ENCODE measurements at places on chromosomes 6 and 20. TPM values are rescaled to one million over a fixed set of nuclear protein-coding genes. Genes with fewer than 3 reads are reported as not detected.

The CST5 gene
- total RNA-seq = not detected

The CD93 gene
- total RNA-seq = 441 TPM

The MUC22 gene
- not detected for total RNA-seq

The BCAS1 gene
- not detected for total RNA-seq

The PPDPF gene
- 19.9 TPM for total RNA-seq

The ARFGAP1 gene
- total RNA-seq = 70.8 TPM

The SYNDIG1 gene
- 0.17 TPM for total RNA-seq

The MICB gene
- total RNA-seq = 29.3 TPM

The FUT9 gene
- total RNA-seq = not detected

The PGC gene
- total RNA-seq = not detected

The PRIM2 gene
- total RNA-seq = 16.2 TPM

The TUBB1 gene
- total RNA-seq = not detected

The TEAD3 gene
- total RNA-seq = 0.68 TPM

The HLA-DPA1 gene
- 0.34 TPM for total RNA-seq

The ZC2HC1B gene
- not detected for total RNA-seq

The SPATS1 gene
- total RNA-seq = not detected

The CCHCR1 gene
- total RNA-seq = 18.1 TPM

The CASP8AP2 gene
- 17.4 TPM for total RNA-seq

The SRMS gene
- total RNA-seq = not detected

The TAAR9 gene
- not detected for total RNA-seq

The NPEPL1 gene
- total RNA-seq = 28.8 TPM

The IMPG1 gene
- not detected for total RNA-seq

The ULBP1 gene
- total RNA-seq = 0.23 TPM

The LCA5 gene
- 4.9 TPM for total RNA-seq

The PAK5 gene
- total RNA-seq = not detected

The C4A gene
- 2.2 TPM for total RNA-seq

The DNAH8 gene
- total RNA-seq = under 0.01 TPM

The JAG1 gene
- 203 TPM for total RNA-seq

The PRL gene
- not detected for total RNA-seq

The BPIFB1 gene
- not detected for total RNA-seq

The RAB44 gene
- total RNA-seq = not detected

The XKR7 gene
- total RNA-seq = not detected

The RAET1G gene
- total RNA-seq = not detected

The ARMC2 gene
- 0.79 TPM for total RNA-seq

The PDE10A gene
- 12.2 TPM for total RNA-seq

The ITCH gene
- total RNA-seq = 70.3 TPM

The NKAIN2 gene
- total RNA-seq = not detected

The LY6G6F gene
- total RNA-seq = not detected

All from dermis blood vessel endothelial cell (primary cell).